ENCODE measurements at places on chromosomes 11 and 22. TPM values are rescaled to one million over a fixed set of nuclear protein-coding genes. Genes with fewer than 3 reads are reported as not detected.

DNA sequence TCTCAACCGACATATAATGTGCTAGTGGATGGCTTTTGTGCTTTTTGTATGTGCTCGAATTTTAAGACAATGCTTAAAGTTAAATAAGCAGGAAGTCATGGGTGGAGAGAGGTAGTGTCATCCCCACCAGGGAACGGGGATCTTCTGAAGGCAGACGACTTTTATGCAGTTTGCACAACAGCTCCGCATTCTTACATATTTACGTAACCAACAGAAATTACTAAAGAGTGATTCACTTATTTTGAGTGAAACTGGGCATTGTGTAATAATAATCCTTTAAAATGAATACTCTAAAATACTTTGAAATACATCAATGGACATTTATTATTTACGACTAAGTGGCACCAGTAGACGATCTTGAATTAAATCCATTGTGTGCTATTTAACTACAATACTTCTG is 305.1 kb downstream of the CNTN5 start:
- no peak for DNase-seq

The TRPC6 gene
- polyA plus RNA-seq = not detected

The PATE2 gene
- not detected for polyA plus RNA-seq

The APOA5 gene
- polyA plus RNA-seq = not detected

DNA sequence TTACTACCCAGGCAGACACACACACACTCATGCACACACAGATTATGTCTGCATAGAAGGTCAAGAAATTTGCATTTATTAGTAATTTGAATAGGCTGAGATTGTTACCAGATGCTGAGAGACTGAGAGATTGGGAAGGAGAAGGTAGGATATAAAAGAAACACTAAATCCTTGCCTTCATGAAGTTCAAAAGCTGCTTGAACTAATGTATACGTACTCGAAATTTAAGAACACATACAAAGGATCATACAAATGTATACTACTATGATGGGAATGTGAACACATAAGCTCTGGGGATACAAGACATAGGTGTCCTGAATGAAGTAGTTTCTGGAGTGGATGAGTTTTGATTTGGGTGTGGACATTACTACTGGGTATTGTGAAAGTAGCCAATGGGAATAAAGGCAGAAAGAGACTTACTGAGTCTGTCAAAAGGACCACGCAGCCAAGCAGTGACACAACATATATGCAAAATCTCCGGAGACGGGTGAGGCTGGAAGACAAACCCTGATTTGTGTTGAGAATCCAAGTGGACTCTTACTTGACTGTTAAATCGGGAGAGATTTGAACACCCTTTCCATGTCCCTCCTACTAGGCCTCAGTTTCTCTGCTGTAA is 7.3 kb upstream of the PKNOX2 start:
- DNase-seq = no peak

- DNase-seq = no peak
Measured at GRCh38 chr11:11898648-11899047, 56.9 kb downstream of the USP47 start.

DNA sequence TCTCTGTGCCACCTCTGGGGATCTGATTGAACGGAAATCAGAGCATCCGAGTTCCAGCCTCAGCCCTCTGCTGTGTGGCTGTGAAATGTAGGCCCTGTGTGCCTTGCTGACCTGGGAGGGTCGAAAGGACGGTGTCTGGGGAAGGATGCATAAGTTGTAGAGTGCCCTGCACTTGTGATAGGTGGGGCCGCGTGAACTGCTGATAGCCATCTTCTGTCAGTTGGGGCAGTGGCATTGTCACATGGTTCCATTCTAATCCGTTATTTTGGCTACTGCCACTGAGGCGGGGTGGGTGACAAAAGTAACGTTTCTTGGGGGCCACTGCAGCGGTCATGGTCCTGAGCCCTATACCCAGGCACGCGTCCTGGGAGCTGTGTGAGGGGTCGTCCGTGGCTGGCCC is 63.4 kb downstream of the LRP5 start:
- no peak for DNase-seq

The ROBO3 gene
- 6.0 TPM for polyA plus RNA-seq

GRCh38 chr11:122612123-122612824 is 43.2 kb upstream of the UBASH3B start:
- no peak for DNase-seq

DNA sequence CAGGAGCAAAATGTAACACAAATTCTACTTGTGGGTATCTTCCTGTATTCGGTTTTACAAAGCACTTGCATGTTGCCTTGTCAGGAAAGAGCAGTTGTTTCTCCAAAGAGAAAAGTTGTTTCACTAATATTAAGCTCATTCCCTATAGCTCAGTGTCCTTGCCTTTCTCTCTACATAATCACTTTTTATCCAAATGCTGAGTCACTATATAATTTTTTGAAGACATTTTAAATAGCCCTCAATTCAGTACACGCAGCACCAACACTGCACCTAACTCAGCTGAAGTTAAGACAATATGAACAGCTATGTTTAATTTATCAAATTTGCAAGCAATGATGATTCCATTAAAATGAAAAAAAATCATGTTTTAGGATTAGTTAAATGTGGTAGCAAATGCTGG is 14.5 kb upstream of the MRTFA start:
- no peak for DNase-seq

The DDTL gene
- polyA plus RNA-seq = 13.8 TPM

DNA sequence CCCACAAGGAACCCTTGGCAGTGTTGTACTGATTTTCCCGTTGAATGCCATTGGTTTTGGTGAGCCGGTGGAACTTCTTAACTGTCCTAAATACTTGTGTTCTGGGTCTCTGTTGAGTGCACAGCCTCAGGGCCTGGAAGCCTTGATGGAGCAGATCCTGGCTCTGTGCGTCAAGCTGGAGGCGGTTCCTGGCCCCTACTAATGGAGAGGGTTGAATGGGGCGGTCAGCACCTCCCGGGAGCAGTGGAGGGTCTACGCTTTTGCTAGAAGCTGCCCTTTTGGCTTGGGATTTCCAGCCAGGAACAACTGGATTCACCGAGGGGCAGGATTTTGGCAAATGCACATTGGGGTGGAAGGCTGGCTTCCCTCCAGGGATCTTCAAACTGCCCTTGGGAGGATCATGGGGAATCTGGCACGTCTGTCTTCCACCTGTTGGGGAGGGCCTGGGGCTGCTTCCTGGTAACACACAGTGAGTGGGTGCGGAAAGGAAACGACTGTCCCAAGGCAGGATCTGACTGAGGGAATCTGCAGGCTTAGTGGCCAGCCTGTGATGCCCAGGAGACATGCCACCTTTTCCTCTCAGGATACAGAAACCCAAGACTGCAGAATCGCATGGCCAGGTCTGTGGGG is 6.9 kb upstream of the OSBPL5 start:
- DNase-seq = no peak

GRCh38 chr11:72745925-72746550 is 6.2 kb downstream of the ARAP1 start:
- no peak for DNase-seq

DNA sequence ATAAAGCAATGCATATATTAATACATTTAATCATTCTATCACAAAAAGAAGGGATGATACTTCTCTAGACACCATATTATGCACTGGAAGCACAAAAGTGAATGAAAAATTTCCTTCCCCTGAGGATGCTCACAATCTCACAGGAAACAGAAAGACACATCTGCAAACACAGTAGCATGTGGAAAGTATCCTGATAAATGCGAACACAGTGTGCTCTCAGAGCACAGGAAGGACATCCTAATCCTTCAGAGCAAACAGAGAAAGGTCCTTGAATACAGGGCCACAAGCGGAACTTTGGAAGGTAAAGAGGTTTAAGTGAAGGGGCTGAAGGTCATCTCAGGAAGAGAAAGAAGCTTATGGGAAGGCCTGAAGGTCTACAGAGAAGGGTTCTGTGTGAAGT is 524.6 kb upstream of the LRRC4C start:
- no peak for DNase-seq

The ACTN3 gene
- polyA plus RNA-seq = 111 TPM

The XRCC6 gene
- polyA plus RNA-seq = 442 TPM

DNA sequence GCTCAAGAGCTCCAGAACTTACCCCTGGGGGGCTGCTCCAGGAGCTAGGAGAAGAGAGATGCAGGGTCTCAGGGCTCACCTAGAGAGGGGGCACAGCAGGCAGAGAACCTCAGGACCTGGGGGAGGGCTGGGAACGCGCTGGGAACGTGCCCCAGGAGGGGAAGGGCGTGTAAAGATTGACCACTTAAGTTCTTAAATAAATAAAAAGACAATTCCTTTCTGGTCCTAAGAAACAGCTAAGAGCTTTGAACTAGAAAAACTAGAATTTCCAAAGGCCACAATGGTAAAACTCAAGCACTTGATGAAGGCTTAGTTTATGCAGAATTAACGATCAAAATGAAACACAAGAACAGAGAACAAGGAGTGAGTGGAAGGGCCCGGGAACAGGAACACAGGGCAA is 89.1 kb downstream of the CELSR1 start:
- no peak for DNase-seq

- DNase-seq = no peak
Measured at GRCh38 chr11:32829157-32829679, 509 bp upstream of the PRRG4 start.

- DNase-seq = no peak
Measured at GRCh38 chr11:20194470-20194869, 34.2 kb upstream of the DBX1 start.

The FJX1 gene
- polyA plus RNA-seq = 5.4 TPM

DNA sequence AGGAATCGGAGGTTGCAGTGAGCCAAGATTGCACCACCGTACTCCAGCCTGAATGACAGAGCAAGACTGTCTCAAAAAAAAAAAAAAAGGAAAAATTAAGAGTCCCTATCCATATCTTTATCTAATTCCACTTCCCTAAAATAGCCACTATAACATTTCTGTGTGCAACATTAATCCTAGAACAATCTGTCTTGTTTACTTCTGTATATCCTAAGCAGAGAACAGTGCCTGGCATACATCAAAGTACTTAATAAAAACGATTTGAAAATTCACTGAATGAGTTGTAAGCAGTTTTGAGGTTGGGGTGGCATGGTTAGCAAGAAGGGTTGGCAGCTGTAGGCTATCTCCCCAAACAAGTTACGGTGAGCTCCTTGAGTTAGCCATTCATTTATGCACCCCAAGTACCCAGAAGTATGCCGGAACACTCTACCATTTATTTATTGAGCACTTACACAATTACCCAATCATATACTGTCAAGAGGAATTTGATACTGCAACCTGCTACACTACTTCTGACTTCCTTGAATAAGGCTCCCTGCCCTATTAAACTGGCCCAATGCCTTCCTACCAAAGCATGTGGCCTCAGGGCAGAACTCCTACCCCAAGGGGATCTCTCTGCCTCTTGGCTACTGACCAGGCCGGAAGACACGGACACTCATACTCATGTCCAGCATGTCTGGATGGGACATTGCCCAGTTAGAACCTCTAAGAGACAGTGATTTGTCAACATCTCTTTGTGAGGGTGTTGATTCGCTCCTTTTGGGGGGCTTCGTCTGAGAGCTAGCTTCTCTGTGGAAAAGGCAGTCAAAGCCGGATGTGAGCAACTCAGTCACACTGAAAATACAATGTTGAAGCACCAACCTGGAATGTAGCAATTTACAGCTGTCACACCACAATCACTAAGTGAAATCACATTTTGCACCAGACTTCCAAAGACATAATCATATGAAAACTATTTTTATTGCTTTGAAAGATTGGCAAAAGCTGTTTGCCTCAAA is 16.3 kb upstream of the TMEM41B start:
- no peak for DNase-seq

- DNase-seq = no peak
Measured at GRCh38 chr11:91926965-91927364, 297.7 kb upstream of the FAT3 start.

The TSGA10IP gene
- 1.1 TPM for polyA plus RNA-seq

- DNase-seq = no peak
Measured at GRCh38 chr11:70597751-70598625, 199.7 kb downstream of the CTTN start.

The CDC42BPG gene
- polyA plus RNA-seq = 2.2 TPM

DNA sequence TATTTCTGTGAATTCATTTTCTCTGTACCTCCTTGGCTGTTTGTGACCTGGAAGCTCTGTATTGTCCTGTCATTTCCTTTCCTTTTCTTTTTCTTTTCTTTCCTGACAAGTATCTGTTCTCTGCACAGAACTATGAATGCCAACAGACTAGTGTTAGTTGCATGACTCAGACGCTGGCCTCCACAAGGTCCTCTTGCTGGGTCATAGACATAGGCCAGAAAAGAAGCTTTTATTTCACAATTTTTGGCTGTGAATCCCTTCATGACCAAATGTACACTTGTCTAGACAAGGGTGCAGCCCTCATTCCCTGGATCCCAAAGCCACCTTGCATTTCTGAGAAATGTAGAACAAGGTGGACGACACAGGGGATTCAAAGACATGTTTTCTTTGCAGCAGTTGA is 104.1 kb upstream of the MTNR1B start:
- peak; percentile 23 for DNase-seq

DNA sequence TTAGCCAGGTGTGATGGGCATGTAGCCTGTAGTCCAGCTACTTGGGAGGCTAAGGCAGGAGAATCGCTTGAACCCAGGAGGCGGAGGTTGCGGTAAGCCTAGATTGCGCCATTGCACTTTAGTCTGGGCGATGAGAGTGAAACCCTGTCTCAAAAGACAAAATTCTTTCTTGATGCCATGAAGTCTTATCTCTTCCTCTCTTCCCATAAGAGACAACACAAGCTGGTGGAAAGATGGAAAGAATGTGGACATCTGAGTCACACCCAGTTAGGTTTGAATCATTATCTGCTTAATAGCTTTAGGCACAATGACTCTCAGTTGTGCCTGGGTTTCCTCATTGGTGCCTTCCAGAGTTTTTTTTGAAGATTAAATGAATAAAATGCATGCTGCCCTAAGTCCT is 35.3 kb downstream of the KREMEN1 start:
- no peak for DNase-seq

GRCh38 chr11:20875889-20876288 is 206.5 kb downstream of the NELL1 start:
- no peak for DNase-seq

DNA sequence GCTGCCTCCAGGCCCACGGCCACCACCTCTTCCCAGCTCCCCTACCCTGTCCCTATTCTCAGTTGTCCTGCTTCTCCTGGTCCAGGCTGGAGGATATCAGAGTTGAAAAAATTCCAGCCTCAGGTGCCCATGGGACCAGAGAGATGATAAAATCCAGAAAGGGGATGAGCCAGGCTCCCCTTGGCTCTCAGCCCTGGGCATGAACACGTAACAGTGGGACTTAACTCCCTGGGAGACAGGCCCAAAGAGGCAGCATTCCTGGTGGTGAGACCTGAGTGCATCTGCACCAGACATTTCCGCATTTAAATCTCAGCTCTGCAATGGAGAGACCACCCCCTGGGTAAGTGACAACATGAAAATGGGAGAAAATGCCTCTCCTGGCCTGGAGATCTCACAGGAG is 10.4 kb upstream of the SLC39A13 start:
- no peak for DNase-seq

GRCh38 chr11:122160841-122161590 is 45.0 kb upstream of the BLID start:
- DNase-seq = no peak

The SULT4A1 gene
- polyA plus RNA-seq = 3.7 TPM

GRCh38 chr11:115085461-115086210 is 407.3 kb downstream of the NXPE2 start:
- DNase-seq = no peak

The RPS6KB2 gene
- polyA plus RNA-seq = 93.8 TPM

- DNase-seq = no peak
Measured at GRCh38 chr11:26958005-26958701, 35.8 kb upstream of the FIBIN start.
